CD4-positive, alpha-beta T cell treated with Interleukin-12 subunit alpha and Interleukin-12 subunit beta, for 1 hour (primary cell): ENCODE measurements at places on chromosomes 12 and 14.

DNA sequence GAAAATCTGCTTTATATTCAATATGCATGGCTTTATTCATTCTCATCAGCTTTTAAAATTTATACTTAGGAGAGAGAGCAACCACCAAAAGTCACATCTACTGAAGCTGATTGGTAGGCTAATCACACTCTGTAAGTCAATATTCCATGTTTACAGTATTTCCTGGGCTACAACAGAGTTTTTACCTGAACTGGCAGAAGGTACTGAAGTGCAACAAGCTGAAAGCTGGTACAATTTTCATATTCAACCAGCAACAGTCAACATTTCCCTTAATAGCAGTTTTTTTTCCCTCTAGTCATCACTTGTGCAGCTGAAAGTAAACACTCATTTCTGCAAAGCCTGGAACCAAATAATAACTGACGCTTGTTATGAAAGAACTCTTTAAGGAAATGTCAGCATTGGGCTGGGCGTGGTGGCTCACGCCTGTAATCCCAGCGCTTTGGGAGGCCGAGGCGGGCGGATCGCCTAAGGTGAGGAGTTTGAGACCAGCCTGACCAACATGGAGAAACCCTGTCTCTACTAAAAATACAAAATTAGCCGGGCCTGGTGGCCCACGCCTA is 12.9 kb downstream of the BRAP start:
- DNase-seq = no peak

DNA sequence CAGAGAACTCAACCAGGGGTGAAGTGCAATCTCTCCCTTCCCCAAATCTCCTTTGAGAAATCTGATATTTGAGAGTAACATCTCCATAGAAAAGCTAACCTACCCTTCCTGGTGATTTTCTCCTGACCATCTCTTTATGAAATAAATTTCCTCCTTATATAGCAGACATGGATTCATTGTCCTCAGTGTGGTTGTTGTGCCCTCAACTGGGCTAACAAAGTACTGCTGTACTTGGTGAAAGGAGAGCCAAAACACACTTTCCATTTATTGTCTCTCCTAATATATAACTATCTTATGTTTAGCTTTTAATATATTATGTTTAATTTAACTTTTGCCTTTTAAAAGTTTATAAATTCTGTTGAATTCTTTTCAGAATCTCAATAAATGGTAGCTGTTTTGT is 65.1 kb upstream of the SLCO1B1 start:
- DNase-seq = no peak

- no peak for DNase-seq
Observed at GRCh38 chr12:20018406-20018805, 349.9 kb upstream of the PDE3A start.

GRCh38 chr12:62426089-62426488 is 40.5 kb upstream of the MON2 start:
- no peak for DNase-seq

GRCh38 chr12:25458047-25458552 is 95.0 kb downstream of the LMNTD1 start:
- DNase-seq = no peak

DNA sequence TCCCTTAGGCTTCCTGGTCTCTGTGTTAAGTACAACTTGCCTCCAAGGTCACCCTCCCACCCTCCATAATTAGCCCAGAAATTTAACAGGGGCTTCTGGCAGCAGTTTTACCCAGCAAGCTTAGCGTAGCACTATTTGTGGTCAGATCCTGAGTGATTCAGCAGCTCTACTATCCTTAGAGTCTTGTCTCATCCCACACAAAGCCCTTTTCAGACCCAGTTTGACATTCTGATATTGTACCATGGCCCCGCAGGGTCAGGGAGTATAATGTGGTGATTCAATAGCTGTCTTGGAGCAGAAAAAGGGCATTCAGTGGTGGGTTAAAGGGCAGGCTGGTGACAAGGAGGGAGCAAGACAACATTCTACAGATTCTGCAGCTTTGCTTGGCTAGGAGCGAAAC is 153.8 kb upstream of the DDHD1 start:
- no peak for DNase-seq

DNA sequence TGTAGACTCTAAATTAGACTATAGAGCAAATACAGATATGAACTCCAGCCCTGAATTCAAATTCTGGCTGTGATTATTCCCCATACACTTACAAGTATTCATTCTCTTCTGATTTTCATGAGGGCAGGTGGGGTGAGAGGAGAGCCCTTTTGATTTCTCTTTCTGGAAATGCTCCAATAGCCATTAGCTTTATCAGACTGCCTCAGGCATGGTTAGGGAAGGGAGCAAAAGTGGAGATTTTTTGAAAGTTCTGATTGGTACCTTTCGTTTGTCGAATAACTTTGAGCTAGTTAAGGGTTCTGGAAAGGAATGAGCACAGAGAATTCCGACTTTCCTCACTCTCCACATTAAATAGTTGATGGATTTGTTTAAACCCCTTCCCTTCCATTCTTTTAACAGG is 7.8 kb downstream of the HOXC5 start:
- no peak for DNase-seq

DNA sequence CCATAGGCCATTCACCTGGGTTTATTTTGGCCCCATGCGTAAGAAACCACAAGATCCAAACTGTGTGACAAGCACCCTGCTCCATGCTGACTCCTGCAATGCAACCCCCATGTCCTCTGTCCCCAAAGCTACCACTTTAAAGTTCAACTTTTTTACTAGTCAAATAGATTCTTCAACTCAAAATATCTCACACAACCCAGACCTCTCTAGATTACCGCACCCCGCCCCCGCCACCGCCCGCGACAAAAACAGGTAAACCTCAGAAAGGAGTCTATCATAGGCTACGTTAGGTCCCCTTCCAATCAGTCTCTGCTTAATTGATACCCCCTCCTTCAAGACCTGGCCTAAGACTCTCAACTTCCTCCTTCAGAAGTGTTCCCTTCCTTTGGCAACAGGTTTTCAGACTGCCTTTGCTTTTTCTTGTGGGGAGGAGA is 2.2 kb downstream of the ZFP36L1 start:
- peak; percentile 62 for DNase-seq

GRCh38 chr14:38238332-38238731 is 17.6 kb downstream of the CLEC14A start:
- DNase-seq = no peak

GRCh38 chr12:14723763-14724162 is 27.4 kb upstream of the GUCY2C start:
- DNase-seq = peak; percentile 71

DNA sequence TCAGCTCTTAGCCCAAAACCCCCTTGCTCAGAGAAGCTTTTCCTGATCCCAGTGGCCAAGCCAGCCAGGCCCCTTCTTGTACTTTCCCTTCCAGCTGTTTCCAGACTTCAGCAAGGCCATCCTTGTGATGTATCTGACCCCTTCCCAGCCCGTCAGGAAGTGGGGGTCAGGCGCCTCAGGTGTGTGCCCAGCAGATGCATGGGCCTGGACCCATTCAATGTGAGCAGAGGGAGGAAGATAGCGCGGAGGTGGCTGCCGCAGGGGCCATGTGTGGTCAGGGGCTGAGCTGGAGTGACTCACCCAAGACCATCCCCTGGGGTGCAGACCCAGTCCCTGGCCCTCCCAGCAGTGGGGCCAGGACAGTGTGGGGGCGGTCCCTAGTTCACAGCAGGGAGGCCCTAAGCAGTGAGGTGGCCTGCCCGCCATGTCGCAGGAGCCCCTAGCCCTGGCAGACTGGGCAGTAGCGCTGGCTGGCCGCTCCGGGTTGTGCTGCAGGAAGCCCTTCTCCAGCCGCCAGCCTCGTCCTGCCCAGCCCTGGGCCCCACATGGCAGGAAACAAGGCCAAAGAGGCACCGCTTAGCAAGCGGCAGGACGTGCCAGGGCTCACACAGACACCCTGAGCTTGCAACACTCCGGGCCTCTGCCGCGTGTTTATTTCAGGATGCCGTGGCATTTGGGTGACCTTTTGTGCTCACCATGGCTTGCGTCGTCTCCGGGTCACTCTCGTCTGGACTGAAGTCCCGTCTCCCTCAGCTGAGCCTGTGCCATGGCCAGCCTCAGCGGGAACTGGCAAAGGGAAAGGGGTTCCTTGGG is 12.0 kb downstream of the ADSS1 start:
- DNase-seq = no peak
